CD4-positive, alpha-beta T cell treated with Interleukin-15 for 1 hour (primary cell): ENCODE measurements at places on chromosomes 11 and 22.

- DNase-seq = peak; percentile 54
These were observed 18.8 kb upstream of the INCENP start for GRCh38 chr11:62104816-62105653.

GRCh38 chr11:27347359-27348339 lies 15.4 kb downstream of the CCDC34 start:
- DNase-seq = no peak

- DNase-seq = peak; percentile 20
These were observed 38.5 kb downstream of the TNRC6B start for GRCh38 chr22:40216041-40216756.

DNA sequence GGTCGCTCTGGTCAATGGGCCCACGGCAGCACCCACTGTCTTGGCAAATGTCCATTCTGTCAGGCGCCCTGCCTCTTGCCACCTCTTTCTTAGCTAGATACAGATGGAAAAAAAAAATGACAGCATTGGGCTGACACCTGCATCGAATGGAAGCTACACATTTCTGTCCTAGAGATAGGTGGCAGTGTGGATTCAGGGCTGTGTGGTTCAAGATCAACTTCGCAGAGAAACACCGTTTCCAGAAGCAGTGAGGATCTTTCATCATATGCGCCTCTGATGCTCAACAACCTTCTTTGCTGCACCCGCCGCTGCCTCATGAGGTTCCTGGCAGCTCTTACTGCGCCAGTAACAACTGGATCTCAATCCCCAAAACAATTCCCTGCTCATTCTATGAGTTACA lies 236.3 kb downstream of the KIRREL3 start:
- no peak for DNase-seq

- DNase-seq = peak; percentile 54
These were observed at the start of gene APOBEC3H for GRCh38 chr22:39097098-39098020. TSS of gene APOBEC3H (plus strand) at chr22:39097244. CDS start at chr22:39100279, 3,035 bp downstream.

DNA sequence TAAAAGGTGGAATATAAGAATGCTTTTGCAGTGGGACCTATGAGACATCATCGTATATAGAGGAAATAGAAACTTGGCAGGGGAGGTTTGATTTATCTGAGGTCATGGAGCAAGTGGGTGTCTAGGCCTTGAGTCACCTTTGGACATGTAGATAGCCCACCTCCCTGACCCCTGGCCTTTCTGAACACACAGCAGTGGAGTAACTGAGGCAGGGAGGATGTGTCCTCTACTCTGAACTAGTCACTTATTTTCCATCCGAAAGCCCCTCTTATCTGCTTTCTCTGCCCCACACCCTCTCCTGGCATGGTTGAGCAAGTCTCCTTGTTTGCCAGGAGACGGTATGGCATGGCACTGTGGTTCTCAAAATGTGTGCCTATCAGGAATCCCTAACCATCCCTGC lies 7.9 kb downstream of the CD82 start:
- DNase-seq = no peak

- no peak for DNase-seq
These were observed 773 bp downstream of the MIAT start for GRCh38 chr22:26658161-26658560.

DNA sequence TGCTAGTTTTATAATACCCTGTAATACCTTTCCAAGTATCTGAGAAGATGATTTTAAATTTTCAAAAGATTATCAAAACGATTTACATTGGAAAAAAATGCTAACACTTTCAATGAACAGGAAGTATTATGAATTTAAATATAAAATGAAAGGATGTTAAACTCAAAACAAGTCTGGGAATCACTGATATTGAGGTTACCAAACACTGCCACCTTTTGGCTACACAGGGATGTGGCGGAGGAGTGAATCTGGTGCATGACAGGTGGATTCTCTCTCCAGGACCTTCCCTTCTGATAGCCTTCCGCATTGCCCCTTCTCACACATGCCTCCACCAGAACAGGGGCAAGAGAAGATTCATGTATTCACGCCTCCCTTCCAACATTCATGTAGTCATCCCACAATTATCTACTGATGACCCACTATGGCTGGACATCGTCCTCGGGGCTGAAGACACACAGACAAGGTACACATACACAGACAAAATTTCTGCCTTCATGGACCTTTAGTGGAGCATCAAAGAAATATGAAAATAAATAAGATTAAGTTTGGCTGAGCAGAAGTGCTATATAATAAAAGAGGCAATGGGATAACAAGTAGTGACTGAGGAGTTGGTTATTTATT lies 34.7 kb downstream of the ATG16L2 start:
- peak; percentile 41 for DNase-seq

- DNase-seq = no peak
These were observed 55.1 kb downstream of the PACSIN2 start for GRCh38 chr22:42959576-42960509.

GRCh38 chr11:62513626-62514025 lies 33.0 kb downstream of the AHNAK start:
- no peak for DNase-seq

DNA sequence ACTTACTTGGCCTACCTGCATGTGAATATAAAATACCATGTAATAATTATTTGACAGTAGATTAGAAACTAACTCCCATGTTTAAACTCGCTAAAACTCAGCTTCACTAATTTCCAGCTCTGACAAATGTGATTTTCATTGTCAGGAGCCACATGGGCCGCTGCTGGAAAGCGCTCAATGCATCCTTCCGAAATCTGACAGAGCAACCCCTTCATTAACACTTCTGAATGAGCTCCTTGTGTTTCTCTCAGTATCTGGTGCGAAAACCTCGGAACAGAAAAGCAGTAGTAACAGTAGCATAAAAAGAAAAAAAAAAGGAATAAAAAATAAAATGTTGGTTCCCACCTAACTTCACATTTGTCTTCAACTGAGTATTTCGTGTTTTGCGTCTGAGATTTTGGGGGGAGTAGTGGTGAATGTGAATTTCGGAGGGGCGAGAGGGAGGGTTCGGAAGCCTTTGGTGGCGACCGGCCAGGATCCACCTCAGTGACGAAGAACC lies 710 bp downstream of the MTCH2 start:
- DNase-seq = no peak

DNA sequence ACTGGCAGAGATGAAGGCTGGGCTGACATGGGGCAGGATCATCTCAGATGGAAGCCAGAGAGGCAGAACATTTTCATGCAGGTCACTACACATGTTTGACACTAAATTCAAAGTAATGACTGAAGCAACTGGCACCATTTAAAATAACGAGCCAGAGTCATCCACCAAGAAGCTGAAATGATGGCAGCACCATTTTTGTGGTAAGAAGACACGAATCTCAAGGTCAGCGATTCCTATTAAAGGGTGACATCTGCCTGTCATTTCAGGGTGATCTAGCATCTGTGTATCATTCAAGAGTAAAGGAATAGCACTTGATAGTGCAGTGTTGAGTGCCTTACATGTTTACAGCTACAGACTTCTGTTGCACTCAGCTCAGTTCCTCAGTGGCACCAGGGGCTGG lies 113.4 kb upstream of the C11orf87 start:
- no peak for DNase-seq

- no peak for DNase-seq
These were observed 53.6 kb downstream of the NAV2 start for GRCh38 chr11:19766206-19766605.

DNA sequence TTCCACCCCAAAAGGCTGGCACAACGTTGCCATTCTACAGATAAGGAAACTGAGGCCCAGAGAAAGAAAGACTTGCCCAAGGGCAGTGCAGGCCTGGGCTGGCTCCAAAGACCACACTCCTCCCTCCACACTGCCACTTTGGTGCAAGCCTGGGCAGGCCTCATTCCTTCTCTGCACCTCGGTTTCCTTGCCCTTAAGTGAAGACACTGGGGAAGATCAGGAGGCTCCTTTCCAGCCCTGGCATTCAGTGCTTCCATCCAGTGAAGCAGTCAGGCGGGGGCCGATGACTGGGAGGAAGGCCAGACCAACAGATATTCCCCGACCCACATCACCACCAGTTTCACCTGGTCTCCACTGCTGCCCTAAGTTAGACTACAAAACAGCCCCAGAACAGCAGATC lies 18.3 kb upstream of the TCF20 start:
- no peak for DNase-seq

- no peak for DNase-seq
These were observed 706 bp upstream of the SCYL1 start for GRCh38 chr11:65524014-65524740.

- DNase-seq = no peak
These were observed 16.0 kb upstream of the BMAL1 start for GRCh38 chr11:13261591-13262061.
